Gastrocnemius medialis (tissue), 4 donors: ENCODE measurements at places on chromosomes 4 and X.

DNA sequence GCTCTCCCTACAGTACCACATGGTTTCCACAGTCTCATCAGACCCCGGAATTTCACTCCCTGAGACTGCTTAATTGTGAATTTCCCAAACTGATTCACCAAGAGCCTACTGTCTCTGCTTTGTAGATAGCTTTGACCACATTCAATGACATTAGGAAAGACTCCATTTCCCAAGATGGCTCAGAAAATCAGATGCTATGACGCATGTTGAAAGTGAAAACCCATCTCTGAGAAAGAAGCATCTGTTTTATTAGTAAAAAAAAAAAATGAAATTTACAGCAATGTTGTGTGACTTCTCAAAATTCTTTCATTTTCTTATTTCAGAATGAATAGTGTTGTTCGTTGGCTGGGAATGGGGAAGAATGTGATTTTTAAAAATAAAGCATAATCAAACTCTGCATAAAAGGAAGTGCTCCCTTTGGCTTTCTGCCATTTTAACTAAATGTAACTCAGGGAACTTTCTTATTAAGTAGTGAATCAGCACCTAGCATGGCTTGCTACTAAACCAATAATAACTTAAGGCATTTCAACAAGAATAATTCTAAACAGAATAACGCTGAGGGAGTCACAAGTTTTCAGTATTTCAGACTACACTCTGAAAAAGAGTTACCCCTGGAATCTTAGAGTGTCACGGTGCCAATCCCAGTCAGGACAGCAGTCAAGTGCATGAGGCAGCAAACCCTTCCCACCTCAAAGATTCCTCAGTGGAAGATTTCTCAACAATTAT lies 97.4 kb upstream of the MYOZ2 start:
- no peak for DNase-seq

- DNase-seq, result no peak
These were observed 331.6 kb downstream of the BCOR start for GRCh38 chrX:39766085-39766726.

DNA sequence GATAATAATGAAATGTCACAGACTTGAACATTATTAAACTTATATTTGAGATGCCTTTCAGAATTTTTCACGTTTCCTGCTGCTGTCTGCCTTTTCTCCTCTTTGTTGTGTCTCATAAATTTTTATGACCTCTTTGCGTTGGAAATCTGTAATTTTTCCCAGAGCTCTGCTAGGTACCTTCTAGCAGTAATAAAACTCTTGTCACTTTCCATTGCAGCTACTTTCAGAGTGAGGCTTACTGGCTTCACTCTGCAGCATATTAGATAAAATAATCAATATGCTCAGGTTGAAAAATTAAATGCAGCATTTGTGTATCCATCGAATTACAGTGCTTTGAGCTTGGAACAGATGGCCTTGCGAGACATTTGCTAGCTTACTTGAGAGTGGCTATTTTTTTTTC lies 689.0 kb downstream of the GRID2 start:
- DNase-seq, result no peak

- DNase-seq, result no peak
These were observed 40.0 kb downstream of the HHIP start for GRCh38 chr4:144685911-144686310.

GRCh38 chr4:184826691-184827270 lies 1.0 kb upstream of the ACSL1 start:
- no peak for DNase-seq

- no peak for DNase-seq
These were observed 1632.9 kb upstream of the TENM3 start for GRCh38 chr4:180610324-180610723.

DNA sequence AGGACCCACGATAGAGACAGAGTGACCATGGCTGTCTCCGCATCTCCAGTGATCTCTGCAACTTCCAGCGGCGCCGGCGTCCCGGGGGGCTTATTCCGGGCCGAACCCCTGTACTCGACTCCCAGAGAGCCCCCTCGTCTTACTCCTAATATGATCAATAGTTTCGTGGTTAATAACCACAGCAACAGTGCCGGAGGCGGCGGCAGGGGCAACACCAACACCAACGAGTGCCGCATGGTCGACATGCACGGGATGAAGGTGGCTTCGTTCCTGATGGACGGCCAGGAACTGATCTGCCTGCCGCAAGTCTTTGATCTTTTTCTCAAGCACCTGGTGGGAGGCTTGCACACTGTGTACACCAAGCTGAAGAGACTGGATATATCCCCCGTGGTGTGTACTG lies 343 bp downstream of the DACH2 start:
- DNase-seq, result no peak

GRCh38 chr4:8577972-8578371 lies 2.2 kb upstream of the GPR78 start:
- no peak for DNase-seq

GRCh38 chrX:54446084-54446483 lies 5.9 kb downstream of the TSR2 start:
- DNase-seq, result no peak

DNA sequence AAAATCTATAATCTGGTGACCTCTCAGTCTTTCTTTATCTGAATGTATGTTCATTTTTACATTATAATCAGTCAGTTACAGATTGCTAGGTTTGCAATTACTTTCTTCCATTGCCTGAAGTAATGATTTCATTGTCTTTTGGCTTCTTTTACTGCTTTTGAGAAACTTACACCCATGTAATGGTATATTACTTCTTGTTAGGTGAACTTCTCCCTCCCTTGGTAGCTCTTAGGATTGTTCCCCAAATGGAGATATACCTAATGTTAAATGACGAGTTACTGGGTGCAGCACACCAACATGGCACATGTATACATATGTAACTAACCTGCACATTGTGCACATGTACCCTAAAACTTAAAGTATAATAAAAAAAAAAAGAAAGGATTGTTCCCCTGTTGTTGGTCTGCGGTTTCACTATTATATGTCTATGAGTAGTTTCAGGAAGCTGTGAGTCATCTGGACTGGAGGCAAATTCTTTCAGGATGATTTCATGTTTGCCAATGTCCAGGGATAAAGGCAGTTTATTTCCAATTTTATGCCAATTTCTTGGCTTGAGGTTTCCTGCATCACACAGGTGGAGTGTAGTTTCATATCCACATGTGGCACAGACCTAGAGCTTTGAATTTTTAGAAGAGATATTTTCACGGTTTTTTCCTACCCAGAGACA lies 21.8 kb downstream of the SPANXC start:
- no peak for DNase-seq

- no peak for DNase-seq
These were observed 72.3 kb downstream of the SLC9A6 start for GRCh38 chrX:136057567-136057966.

DNA sequence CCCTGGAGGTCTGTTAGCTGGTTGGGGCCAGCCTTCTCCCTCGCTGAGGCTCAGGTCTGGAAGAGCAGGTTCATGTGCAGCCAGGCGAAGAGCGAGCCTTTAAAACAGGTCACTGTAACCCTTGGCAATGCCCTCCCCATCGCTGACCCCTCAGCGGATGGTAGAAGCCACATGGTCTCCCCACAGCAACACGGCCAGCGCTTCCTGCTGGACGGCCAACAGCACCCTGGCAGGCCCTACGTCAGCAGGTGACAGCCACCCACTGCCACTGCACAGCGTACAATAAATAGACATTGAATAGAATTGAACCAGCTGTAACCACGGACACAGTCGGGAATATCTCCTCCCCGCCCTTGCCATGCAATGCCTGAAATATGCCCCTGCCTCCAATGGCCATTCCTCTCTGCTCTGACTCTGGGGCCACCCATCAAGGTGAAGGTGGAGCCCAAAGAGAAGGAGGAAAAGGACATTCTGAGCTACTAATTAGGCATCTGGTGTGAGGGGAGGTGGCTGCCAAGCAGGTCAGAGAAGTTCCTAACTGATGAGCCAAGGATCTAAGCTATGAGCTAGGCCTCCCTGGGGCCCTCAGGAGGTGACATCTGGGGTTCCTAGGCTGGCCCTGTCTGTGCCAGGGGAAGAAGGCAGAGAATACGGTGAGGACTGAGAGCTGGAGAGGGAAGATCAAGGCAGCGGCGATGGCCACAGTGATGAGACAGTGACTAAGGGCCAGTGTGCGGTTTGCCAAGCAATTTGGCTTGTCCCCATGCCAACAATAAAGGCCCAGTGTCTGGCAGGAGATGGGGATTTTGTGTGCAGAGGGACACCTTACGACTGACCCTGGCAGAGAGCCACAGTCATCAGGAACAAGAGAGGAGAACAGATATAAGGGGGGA lies 202.3 kb downstream of the BCOR start:
- DNase-seq, result no peak

DNA sequence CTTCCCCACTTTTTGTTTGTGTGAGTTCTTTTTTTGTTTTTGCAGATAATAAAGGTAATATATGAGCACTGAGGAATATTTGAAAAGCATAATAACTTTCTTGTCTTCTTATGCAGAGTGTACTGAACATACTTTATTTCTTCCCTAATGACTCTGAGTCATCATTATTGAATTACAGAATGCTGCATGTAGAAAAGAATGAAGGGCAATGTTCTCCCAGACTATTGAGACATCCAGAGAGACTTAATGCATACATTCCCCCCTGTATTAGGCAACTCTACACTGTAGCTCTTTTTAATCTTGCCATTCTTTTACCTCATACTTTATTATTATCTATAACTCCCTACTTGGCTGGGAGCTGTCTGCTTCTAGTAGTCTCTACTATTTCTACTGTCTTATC lies 240.5 kb upstream of the ANKRD50 start:
- no peak for DNase-seq

DNA sequence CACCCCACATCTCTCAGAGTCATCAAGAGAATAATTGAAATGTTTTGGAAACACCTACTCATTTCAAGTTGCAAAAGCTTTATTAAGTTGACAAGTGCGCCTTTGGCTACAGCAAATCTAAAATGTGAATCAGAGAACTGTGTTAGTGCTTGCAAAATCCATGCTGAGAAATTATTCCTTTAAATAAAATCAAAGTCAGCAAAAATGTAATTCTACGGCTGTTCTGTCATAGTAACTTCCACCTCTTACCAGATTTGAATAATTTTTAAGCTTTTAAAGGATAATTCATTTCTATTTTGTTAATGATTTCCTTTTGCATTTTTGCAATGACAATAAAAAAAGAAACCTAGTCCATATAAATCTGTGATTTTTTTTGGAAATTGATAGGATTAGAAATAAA lies 1779.1 kb downstream of the STIM2 start:
- DNase-seq, result no peak

DNA sequence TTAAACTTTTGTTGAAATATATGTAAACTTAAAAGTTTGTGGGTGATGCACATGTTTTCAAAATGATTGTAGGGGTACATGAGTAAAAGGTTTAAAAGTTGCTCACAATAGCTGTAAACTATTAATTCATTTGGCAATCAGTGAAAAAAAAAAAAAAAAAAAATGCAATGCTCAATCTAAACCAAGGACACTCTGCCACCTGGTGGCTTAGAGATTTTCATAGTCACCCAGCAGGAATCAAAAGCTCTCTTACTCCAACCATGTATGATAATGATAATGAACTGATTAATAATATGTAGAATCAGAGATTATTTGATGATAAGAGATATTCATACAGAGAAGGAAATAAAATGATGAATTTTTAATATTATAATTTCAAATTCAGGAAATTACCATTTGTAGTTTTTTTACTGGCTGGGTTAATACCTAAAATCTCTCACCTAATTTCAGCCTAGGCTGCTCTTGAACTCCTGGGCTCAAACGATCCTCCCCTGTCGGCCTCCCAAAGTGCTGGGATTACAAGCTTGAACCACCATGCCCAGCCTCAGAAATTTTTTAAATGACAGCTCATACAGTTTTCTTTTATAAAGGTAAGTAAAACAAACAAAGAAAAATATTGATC lies 46.9 kb upstream of the SLC25A4 start:
- DNase-seq, result no peak

DNA sequence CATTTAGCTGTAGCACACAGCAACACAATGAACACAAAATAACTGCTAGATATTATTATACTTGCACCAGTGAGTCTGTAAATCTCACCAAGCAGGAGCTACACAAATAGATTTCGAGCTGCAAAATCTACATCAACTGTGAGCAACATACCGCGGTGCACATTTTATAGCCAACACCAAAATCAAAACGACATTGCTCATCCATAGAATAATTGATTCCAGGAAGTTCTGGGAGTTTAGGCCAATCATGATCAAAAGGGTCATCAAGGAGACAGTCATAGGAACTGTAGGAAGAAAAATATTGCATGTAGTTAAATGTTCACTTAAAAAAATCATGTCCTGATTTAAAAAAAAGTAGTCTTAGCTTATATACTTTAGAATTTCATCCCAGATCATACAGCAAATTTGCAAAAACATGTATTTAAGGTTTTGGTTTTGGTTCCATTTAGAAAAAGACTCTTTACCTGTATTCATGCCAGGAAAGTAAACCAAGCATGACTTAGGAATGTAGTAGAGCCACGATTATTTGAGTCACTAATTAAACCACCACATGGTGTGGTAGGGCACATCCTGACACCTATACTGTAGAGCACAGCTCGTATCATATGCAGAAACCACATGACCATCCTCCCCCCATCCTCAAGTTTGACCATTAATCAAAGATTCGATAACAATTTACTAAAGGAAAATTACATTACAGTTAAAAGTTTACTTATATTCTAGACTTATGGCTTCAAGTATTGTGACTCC lies 250.4 kb downstream of the ADAMTS3 start:
- no peak for DNase-seq

GRCh38 chr4:142556048-142556447 lies 290.1 kb downstream of the INPP4B start:
- DNase-seq, result no peak

DNA sequence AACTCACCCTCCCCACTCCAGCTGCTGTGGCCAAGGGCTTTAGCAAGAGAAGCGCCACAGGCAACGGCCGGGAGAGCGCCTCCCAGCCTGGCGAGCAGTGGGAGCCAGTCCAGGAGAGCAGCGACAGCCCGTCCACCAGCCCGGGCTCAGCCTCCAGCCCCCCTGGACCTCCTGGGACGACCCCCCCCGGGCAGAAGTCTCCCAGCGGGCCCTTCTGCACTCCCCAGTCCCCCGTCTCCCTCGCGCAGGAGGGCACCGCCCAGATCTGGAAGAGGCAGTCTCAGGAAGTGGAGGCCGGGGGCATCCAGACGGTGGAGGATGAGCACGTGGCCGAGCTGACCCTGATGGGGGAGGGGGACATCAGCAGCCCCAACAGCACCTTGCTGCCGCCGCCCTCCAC lies 11.2 kb upstream of the HGFAC start:
- no peak for DNase-seq

GRCh38 chr4:53195815-53196661 lies 169.8 kb downstream of the SCFD2 start:
- DNase-seq, result no peak

DNA sequence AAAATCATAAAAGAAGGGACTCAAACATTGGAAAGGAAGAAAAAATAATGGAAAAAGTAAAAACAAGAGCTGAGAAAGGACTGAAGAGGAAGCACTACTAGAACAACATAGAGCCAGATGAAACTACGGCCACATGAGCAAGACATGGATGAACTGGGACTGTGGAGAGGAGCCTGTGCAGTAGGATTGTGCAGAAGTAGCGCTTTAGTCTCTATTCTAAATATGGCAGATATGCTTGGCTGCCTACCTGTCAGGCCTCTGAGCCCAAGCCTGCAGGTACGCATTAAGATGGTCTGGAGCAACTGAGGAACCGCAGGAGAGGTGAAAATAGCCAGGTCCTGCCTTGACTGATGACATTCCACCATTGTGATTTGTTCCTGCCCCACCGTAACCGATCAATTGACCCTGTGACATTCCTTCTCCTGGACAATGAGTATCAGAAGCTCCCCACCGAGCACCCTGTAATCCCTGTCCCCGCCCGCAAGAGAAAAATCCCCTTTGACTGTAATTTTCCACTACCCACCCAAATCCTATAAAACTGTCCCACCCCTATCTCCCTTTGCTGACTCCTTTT lies 154.3 kb downstream of the CAMK2D start:
- no peak for DNase-seq

GRCh38 chr4:53601251-53601764 lies 10.0 kb upstream of the LNX1 start:
- peak; percentile 23 for DNase-seq
